WERI-Rb-1 (cell line): ENCODE measurements at places on chromosomes 4 and X.

GRCh38 chr4:2788532-2789103 lies 4.3 kb upstream of the SH3BP2 start:
- no peak for DNase-seq

- DNase-seq: no peak
Measured at GRCh38 chrX:153398275-153398960, 2.7 kb downstream of the PNMA6E start.

DNA sequence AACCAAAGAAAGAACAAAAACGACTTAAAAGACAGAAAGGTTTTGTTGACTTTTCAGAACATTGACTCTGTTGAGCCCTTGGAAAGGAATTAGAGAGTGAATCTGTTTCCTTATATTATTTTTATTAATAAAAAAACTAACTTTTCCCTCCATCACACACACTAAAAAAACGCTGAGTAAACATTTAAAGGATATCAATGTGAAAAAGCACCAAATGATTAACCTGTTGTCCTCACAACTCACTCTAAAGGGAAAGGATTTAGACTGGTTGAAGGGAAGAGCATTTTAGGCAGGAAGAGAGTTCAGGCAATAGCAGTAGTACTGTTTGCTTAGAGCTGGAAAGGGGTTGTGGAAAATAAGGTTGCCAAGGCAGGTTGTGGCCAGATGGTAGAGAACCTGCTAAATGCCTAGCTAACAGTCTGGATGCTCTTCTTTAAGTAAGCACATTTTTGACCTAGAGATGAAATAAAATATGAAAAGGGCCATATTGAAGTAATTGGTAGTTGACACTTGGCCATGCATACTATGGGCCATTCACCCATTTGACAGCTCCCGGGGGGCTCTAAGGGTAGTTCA lies 98.0 kb upstream of the NDP start:
- DNase-seq: no peak

- no peak for DNase-seq
Measured at GRCh38 chr4:1334579-1334895, 12.5 kb upstream of the UVSSA start.

DNA sequence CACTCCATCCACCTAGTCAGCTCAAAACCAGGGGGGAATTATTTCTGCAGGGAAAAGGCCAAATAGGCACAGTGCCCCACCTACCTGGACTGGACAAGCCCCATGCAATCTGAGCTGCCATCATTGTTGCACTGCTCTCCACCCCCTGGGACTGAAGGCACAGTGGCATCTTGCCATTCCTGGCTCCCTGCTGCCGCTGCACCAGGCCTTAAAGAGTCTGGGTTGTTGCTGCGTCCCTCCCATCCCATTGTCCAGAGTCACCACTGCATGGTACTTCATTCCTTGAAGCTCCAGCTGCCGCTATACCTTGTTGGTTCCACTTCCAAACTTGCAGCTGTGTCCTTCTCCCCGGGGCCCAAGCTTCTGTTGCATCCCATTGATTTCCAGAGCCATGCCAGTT lies 629.7 kb downstream of the STIM2 start:
- DNase-seq: no peak

DNA sequence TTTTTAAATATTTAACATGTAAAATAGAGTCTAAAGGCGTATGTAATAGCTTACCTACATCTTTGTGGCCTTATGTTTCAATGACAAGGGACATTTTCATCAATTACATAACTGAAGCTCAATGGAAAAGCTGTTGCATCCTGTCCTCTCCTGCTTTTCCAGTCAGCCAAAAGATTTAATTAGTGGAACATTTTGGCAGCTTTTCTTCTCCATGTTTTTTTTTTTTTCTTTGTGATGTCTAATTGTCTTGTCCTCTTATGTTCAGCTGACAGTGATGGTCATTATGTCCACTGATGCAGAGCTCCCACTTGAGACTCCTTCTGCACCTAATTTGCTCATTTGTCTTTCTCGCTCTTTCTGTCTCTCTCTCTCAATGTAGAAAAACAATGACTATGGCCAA lies 422.2 kb downstream of the GABRG1 start:
- DNase-seq: no peak

DNA sequence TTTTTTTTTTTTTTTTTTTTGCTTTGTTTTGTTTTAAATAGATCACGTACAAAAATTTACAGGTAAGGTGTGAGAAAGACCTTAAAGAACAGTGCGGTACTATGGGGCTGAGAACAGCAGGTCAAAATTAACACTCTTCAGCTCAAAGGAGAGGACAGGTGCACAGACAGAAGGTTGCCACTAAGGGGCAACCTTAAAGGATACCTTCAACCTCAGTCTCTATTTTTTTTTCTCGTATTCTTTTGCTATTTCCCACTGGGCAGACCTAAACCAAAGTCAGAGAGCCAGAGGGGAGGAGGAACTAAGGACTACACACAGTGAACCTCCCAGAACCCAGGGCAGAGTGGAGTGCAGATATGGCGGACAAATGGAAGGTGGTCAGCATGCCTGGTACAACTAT lies 1984.3 kb upstream of the IGFBP7 start:
- DNase-seq: no peak

DNA sequence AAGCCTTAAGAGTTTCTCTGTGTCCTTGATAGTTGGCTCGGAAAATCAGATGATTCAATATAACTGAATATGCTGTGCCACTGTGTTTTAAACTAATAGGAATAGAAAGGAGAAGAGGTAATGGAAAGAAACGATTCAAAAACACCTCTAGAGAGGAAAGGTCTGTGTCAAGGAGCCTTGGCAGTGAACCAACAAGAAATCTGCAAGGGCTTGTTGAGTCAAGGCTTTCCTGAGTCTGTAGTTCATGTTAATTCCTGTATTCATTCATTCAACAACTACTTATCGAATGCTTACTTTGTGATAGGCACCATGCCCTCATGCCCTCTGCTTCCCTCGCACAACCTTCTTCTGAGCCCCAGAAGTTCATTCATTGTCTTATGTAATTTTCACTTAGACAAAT lies 336.0 kb downstream of the PDHA2 start:
- no peak for DNase-seq

DNA sequence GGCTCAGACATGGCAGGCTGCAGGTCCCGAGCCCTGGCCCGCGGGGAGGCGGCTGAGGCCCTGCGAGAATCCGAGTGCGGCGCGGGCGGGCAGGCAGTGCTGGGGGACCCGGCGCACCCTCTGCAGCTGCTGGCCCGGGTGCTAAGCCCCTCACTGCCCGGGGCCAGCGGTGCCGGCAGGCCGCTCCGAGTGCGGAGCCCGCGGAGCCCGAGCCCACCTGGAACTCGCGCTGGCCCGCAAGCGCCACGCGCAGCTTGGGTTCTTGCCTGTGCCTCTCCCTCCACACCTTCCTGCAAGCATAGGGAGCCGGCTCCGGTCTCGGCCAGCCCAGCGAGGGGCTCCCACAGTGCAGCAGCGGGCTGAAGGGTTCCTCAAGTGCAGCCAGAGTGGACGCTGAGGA lies 97.5 kb downstream of the QDPR start:
- no peak for DNase-seq

- no peak for DNase-seq
Measured at GRCh38 chrX:16511796-16512776, 137.9 kb upstream of the S100G start.

DNA sequence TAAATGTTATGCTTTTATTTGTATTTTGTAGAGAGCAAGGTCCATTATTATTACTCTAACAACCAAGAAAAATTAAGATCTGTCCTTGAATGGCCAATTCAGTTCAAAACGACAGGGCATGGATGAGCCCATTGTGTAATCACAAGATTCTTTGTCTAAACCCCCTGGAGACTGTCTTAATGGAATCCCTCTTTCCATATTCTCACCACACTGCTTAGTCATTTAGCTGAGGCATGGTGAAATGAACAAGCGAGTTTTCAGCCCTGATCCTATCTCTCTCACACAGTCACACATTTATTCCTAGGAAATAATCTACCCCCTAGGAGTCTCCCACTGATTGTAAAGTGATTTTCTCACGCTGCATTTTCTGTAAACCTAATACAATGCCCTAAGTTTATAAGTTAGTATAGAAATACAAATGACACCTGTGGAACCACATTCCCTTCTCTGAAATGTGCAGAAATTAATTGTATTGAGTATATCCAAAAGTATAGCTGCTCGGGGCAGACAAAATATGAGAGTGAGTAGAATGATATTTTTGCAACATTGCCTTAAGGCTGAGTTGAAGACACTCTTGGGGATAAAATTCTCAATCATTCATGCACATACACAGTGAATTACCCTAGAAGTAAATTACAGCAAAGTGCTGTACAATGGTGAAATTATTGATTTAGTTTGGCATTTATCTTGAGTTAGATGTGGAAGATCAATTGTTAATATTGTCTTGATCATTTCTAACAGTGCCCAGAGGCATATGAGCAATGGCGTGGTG lies 119.7 kb upstream of the PCDH7 start:
- no peak for DNase-seq

- DNase-seq: no peak
Measured at GRCh38 chrX:129840344-129840743, 3.3 kb downstream of the ZDHHC9 start.

DNA sequence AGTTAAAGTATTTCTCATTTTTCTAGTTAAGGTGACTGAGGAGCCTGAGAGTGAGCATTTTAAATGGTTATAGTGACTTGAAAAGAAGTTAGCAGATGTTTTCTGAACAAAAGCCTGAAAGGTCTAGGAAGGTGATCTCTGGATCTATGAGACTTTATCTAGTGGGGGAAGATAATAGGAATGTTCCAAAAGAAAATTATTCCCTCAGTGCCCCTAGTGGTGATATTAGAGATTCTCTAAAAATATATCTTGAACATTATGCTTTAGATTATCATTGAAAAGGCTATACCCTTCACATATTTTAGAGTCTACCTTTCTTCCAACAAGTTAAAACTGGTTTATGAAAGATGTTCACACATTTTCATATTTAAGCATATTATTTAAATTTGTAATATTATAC lies 69.0 kb upstream of the SPANXN1 start:
- no peak for DNase-seq
